Cerebellum (tissue), 4 donors: ENCODE measurements at places on chromosomes 6 and 20. TPM values are rescaled to one million over a fixed set of nuclear protein-coding genes. Genes with fewer than 3 reads are reported as not detected.

DNA sequence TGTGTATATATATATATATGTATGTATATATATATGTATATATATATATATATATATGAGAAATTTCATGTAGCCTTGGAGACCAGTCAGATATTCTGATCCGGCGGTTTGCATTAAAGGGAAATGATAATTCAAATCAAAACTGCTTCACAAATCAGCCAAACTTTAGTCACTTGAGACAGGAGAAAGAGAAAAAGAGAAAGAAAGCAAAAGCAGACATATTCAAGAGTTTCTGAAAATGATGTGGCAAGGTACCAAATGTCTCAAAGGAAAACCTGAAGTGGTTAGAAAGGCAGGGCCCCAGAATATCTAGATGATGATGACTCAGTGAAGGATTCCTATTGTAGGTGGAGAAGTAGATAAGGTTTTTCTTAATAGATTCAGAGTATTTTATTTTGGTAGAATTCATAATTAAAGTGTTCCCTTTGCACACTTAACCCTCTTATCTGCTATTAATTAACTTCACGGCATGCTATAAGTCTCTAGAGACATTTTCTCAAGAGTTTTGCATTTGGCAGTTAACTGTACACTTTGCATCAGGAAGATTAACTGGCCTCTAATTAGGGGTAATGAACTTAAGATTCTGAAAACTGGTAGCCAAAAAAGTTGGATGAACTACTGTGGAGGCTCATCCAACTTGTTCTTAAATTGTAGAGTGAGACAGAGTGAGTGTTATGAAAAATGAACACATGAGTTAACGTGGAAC, 50.1 kb upstream of the ASF1A start:
- no peak for DNase-seq

GRCh38 chr6:161057103-161058091, 65.8 kb downstream of the MAP3K4 start:
- DNase-seq = no peak

Gene CCN5
- not detected for total RNA-seq

Gene CAGE1
- 0.18 TPM for total RNA-seq

Gene MAVS
- total RNA-seq = 14.6 TPM

- no peak for DNase-seq
These were observed 978 bp downstream of the HLA-A start for GRCh38 chr6:29943053-29943966.

GRCh38 chr6:18263418-18264218, 712 bp downstream of the DEK start:
- DNase-seq = no peak

Gene AP5S1
- total RNA-seq = 7.4 TPM

DNA sequence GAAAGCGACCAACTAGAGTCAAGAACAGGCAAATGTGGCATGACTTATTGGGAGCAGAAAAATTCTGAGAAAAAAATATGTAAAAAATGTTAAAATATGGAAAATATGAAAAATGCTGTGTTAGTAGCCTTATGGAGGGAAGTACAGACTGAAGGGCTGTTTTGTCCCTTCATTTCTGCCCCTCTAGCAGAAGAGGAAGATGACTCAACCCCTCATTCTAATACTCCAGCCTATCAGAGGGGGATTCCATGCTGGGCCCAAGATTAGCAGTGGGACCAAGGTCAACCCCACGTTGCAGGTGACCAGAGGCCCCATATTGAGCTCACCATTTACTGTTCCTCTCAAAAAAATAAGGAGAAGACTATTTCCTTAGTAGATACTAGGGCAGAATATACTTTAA, 8.4 kb downstream of the MUC21 start:
- DNase-seq = no peak
